Activated T-helper 1 cell treated with anti-CD3 and anti-CD28 coated beads, Interleukin-2, amount 50 U/mL, for 16 hours (primary cell): ENCODE measurements at places on chromosomes 3 and 15.

DNA sequence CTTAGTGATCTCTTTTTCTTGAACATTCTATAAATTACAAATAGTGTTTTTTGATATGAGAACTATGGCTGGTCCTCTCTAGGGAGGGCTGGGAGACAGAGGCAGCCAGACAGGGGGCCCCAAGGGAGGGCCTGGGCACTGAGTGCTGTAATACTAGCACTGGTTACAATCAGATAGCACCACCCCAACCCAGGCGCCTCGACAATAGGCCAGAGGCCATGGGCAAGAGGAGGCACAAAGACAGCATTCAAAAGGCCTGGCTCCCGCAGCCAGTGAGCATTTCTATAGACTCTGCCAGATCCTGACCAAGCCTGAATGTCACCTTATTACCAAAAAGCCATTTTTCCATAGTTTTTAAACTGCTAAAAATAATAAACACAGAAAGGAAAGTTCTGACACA, 158.5 kb downstream of the THRB start:
- DNase-seq, result no peak

GRCh38 chr15:74777769-74778598, 3.9 kb upstream of the CSK start:
- no peak for DNase-seq

- no peak for DNase-seq
Observed at GRCh38 chr15:73518876-73519733, 76.1 kb downstream of the REC114 start.

GRCh38 chr3:117587416-117587815, 877.8 kb downstream of the TUSC7 start:
- no peak for DNase-seq

DNA sequence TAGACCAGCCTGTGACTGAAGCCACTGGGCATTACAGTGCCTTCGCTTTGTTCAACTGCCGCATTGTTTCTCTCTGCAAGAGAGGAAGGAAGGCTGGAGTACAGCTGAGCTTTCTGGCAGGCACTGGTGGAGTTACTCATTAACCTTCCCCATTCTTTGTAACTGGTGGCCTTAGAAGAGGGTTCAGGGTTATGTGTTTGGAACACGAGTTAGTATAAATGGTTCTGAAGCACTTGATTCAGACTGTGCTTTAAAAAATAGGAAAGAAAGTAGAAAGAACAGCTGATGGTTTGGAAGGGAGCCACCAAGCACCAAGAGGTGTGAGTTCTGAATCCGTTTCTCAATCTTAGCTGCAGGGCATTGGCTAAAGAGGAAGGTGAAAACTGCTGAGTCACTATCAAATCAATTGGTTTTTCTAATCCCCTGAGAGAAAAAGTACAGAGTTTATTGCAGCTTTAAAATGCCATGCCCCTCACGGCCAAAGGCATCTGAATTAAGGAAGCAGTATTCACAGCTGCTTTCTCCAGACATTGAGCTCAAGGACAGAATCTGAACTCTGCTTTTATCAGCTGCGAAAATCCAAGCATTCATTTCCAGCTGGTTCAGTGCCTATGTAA, 3.6 kb downstream of the HGD start:
- DNase-seq, result no peak

DNA sequence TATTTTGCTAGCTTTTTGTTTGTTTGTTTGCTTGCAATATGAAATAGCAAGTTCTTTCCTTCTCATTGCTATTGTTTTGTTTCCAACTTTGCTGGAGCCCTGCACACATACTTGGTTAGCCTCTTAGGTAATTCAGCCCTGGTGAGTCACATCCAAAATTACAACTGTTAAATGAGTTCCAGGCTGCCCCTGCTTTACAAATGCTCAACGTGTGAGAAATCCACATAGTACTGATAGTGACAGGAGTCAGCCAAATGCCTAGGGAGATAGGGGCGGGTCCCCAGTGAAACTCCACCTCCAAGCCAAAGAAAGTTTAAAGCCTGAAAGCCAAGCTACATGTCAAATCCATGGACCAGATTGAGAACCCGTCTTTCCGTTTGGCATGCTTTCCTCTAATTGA, 81.3 kb upstream of the RNF7 start:
- no peak for DNase-seq

- no peak for DNase-seq
Observed at GRCh38 chr3:149507491-149508324, 33.2 kb downstream of the TM4SF4 start.

- no peak for DNase-seq
Observed at GRCh38 chr3:35705904-35706303, 66.6 kb downstream of the ARPP21 start.

DNA sequence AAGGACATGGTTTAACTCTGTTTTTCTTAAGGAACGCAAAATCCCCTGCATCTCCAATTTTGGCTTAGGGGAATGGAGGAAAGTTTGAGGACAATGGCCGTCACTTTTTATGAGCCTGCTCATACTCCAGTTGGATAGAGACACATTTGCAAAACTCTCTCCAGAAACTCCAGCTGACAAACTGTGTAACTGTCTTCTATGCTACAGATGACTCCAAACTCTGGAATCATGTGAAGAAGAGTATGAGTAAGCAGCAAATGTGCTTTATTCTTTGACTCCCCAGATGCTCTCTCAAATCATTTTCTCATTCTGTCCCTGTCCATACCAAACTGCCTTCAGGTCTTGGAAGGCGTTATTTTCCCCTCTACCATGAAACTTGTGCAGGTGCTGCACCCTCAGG, 226.5 kb upstream of the GPR149 start:
- no peak for DNase-seq

GRCh38 chr3:118882353-118882947, 152.2 kb downstream of the IGSF11 start:
- peak; percentile 29 for DNase-seq

- DNase-seq, result peak; percentile 38
Observed at GRCh38 chr3:10263646-10264363, 15.5 kb downstream of the TATDN2 start.

DNA sequence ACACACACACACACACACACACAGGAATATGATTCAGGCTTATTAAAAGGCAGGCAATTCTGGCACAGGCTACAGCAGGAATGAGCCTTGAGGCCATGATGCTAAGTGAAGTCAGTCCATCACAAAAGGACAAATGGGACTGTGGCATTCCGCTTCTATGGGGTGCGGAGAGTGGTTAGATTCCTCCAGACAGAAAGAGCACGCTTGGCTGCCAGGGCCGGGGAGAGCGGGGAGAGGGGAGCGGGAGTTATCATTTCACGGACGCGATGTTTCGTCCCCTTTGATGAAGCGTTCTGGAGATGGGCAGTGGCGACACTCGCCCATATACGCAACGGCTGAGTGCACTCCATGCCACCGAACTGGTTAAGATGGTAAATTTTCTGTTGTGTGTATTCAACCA, 58.5 kb upstream of the FAM174B start:
- no peak for DNase-seq

DNA sequence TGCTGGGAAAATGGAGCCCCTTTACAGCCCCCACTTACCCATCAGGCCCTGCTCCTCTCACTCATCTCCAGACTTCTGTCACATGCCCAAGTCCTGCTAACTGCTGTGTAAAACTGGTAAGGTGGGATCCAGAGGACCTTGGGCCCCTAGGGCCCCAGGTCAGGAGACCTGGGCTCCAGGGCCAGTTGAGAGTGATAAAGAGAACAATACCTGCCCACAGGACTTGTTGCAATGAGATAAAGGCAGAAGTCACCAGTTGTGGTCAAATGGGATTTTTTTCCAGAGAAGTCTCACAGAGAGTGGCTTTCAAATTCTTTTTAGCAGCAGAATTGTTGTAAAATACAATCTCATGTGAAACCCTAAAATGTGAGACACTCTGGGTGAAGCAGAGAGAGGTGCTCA, 753 bp downstream of the FURIN start:
- no peak for DNase-seq

- DNase-seq, result peak; percentile 54
Observed at GRCh38 chr3:11236588-11237461, 35.4 kb upstream of the ATG7 start.

GRCh38 chr3:180295811-180296210, 259.1 kb upstream of the PEX5L start:
- no peak for DNase-seq

GRCh38 chr15:101357885-101358284, 62.8 kb upstream of the SNRPA1 start:
- no peak for DNase-seq

GRCh38 chr15:60375306-60375705, 22.5 kb downstream of the ANXA2 start:
- no peak for DNase-seq

DNA sequence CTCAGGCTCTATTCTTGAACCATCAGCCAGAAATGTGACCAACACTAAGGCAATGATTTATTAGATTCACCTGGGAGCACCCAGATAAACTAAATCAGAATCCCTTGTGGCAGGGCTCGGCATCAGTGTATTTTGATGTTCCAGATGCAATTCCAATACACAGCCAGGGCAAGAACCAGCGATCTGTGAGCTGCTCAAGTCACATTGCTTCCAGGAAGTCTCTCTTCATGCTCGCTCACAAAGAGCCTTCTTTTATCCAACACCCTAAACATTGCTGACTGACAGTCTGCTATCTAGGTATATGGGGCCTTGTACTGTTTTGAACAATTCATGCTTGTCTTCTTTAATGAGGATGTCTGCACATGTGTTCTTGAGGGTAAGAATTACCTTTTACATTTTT, 40.9 kb upstream of the GOLGA8J start:
- no peak for DNase-seq

- DNase-seq, result no peak
Observed at GRCh38 chr3:177035676-177036075, 161.6 kb downstream of the TBL1XR1 start.

- DNase-seq, result no peak
Observed at GRCh38 chr3:183356920-183357319, 71.5 kb downstream of the MCF2L2 start.

DNA sequence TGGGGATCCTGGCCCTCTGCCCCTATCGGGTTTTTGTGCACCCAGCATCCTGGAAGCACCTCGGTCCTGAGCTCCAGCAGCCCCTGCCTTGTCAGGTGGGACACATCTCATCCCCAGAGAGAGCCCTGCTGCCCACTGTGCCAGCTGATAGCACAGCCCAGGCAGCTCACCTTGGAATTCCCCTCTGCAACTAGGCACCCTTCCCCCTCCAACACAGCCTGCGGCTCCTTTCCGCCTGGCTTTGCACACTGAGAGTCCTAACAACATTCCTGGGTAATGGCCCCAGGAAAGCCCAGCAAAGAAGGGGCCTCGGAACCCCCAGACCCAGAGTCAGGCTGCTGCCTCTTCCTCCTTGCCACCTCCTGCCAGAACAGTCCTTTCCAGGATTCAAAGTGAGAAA, 5.9 kb downstream of the HCN4 start:
- no peak for DNase-seq

GRCh38 chr15:93424131-93424530, 335.1 kb upstream of the RGMA start:
- DNase-seq, result no peak

DNA sequence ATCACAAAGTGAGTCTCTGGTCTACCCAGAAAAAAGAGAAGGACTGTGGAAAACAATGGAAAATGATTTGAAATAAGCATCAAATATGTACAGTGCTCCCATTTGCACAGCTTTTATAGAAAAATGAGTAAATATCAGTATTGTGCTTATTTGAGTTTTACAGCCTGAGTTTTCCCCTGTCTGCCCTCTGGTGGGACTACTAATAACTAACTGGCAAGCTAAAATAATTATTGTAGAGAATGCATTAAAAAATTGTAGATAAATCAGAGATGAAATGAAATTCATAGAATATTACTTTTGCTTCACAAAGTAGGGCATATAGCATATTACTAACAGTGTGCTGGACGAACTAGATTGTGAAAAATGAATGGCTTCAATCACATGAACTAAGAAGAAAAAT, 287.1 kb downstream of the NAALADL2 start:
- DNase-seq, result no peak

DNA sequence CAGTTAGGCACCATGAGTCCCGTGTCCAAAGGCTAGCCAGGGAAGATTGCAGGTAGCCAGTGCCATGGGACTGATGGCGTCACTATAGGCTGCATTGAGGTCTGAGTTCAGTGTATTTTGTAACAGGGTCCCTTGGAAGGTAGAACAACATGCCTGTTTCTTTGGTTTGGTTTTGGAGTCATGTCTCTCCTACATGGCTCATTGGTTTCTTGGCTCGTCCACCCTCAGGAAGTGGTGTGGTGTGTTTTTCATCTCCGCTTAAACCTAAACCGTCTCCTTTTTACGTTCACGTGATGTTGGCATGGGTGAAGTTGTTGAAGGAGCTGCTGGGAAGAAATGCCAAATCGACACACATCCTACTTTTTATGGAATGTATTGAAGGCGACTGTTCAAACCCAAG, 71.6 kb downstream of the FLNB start:
- no peak for DNase-seq

DNA sequence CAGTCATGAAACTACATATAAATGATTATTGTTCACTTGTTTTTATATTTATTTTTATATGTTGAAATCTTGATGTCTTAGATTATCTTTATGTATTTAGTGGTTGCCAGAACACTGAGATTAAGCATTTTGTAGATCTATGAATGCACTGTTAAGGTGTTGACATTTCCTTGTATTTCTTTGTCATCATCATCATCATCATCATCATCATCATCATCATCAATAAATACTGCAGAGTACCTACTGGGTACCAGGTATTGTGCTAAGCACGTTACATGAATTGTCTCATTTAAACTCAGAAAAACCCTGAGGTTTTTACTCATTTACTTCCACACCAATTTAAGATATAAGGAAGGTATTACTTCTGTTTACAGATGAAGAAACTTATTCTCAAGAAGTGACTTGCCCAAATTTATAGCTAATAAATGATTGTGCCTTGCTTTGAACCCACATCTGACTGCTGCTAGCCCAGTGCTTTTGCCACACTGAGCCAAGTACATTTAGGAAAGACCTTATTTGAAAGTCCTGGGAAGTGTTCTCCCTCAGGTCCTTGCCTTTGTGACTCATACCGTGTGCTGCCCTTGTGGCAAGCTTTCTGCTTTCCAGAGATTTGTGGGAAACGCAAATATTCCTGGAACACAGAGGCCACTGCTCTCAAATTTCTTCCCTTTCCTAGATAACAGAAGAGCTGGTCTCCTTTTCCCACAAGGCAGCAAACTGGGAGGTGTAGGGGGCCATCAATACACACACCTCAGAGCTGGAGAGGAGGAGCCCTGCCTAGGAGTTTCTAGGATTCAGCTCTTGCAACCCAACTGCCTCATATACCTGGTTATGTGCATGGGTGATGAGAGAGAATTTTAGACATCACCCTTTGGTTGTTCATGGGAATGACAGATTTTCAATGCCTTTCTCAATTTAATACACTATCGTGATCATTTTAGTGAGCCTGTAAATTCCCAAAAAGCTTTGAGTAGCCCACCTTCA, 115.4 kb upstream of the C15orf61 start:
- DNase-seq, result no peak

- DNase-seq, result no peak
Observed at GRCh38 chr3:162165346-162165745, 668.7 kb downstream of the OTOL1 start.

GRCh38 chr3:160012108-160012507, 23.5 kb downstream of the IL12A start:
- DNase-seq, result no peak

DNA sequence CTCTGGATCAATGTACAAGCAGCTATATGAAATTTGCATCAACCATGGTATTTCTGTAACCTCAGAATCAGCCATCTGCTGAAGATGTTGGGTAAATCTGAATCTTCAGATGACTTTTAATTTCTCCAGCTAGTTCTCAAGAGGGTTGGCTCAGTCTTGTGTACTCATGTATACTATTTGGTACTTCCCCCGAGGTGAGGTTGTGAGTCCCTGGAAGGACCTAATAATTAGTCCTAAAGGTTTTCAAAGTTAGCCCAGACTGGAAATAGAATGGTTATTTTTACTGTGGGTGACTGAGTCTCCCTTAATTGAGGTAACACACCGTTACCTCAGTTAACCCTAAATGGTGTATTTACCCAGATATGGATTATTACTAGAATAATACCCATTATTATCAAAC, 104.3 kb upstream of the THSD4 start:
- no peak for DNase-seq
